ENCODE measurements at places on chromosomes 11 and 22. TPM values are rescaled to one million over a fixed set of nuclear protein-coding genes. Genes with fewer than 3 reads are reported as not detected.

DNA sequence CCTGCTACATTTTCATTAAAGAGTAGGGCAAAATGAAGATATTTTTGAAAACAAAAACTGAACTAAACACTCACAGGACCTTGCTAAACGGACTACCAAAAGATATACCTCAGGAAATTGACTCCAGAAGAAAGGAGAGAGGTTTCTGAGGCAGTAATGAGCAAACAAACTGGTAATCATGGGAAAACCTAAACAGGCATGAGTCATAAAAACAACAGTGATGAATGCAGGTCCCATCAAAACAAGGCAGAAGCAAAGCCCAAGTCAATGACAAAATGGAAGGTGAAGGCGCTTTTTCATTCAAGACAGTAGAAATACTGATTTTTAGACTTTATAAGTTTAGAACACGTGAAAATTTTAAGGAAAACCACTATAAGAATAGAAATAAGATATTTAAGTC, 104.5 kb downstream of the EFCAB6 start:
- no peak for DNase-seq
- H3K36me3 ChIP-seq = no peaks in the 10 kb centered on the region
- no peaks in the 10 kb centered on the region for H3K4me1 ChIP-seq
- no peak overlapping the region for H3K27ac ChIP-seq
- H3K4me3 ChIP-seq = no peak overlapping the region
- no peaks in the 10 kb centered on the region for H3K27me3 ChIP-seq

DNA sequence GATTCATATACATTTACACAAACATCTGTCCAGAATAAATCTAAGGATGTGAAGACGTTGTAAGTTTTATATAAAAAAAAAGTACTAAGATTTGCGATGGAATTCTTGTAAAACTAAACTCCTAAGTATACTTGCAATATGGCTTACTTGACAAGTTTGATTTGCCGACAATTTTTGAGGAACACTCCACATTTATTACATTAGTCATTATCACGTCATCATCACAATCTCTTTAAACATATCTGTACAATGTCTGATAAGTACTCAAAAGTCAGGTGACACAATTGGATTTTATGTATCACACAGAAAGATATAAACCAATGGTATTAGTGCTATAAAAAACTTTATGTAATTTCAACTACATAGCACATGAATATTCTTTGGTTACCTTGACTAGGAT, 30.4 kb downstream of the IMMP1L start:
- no peaks in the 10 kb centered on the region for H3K36me3 ChIP-seq
- H3K27ac ChIP-seq = no peak overlapping the region
- peaks cover 4% of the 10 kb centered on the region for H3K4me1 ChIP-seq
- no peak overlapping the region for H3K4me3 ChIP-seq
- no peaks in the 10 kb centered on the region for H3K27me3 ChIP-seq
- no peak for DNase-seq

ASPHD2 gene
- total RNA-seq = 1.6 TPM

- no peak for DNase-seq
- no peaks in the 10 kb centered on the region for H3K36me3 ChIP-seq
- H3K4me1 ChIP-seq = no peaks in the 10 kb centered on the region
- H3K27ac ChIP-seq = no peak overlapping the region
- no peaks in the 10 kb centered on the region for H3K27me3 ChIP-seq
These were observed 27.3 kb downstream of the NTM start for GRCh38 chr11:131397675-131398074.

DRD4 gene
- total RNA-seq = 0.27 TPM

DNA sequence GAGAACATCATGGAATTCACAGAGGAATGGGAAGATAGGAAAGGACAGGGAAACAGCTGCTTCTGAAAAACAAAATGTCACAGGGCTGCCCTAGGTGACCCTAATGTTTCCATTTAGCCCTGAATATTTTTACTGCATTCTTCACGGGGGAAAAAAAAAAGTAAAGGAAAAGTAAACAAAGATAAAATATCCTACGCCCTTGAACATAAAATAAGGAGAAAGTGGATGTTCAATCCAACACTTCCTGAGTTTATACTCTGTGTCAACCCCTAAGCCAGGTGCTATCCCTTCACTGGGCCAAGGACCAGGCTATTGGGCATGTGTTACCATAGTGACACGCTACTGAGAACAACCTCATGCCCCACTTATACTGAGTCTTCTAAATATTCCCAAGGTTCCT, 84.7 kb downstream of the FAM76B start:
- no peaks in the 10 kb centered on the region for H3K36me3 ChIP-seq
- H3K27ac ChIP-seq = peak overlapping the region; percentile 48
- no peak for DNase-seq
- H3K27me3 ChIP-seq = no peaks in the 10 kb centered on the region

CCDC15 gene
- total RNA-seq = 0.49 TPM

GRCh38 chr11:118132385-118133151, 20.1 kb downstream of the SCN4B start:
- H3K27me3 ChIP-seq = no peaks in the 10 kb centered on the region
- no peak overlapping the region for H3K4me3 ChIP-seq
- H3K36me3 ChIP-seq = no peaks in the 10 kb centered on the region
- H3K4me1 ChIP-seq = no peaks in the 10 kb centered on the region

OR51E2 gene
- total RNA-seq = not detected

POU2AF2 gene
- not detected for total RNA-seq

GRIA4 gene
- not detected for total RNA-seq

DNA sequence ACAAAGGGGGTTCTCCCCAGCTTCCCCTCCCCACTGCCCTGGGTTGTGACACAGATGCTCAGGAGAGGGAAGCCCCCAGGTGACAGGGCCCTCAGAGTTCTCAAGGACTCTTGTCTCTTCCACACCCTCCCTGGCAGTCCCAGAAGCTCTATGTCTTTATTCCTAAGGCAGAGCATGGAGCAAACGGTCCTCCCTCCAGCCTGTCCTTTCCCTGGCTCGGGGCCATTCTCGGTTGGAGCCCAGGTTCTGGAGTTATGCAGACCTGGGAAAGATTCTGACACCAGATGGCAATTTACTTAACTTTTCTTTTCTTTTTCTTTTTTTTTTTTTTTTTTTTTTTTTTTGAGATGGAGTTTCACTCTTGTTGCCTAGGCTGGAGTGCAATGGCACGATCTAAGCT, 186.6 kb downstream of the CEP164 start:
- no peaks in the 10 kb centered on the region for H3K36me3 ChIP-seq
- H3K27ac ChIP-seq = no peak overlapping the region
- no peaks in the 10 kb centered on the region for H3K4me1 ChIP-seq
- H3K4me3 ChIP-seq = no peak overlapping the region

DNA sequence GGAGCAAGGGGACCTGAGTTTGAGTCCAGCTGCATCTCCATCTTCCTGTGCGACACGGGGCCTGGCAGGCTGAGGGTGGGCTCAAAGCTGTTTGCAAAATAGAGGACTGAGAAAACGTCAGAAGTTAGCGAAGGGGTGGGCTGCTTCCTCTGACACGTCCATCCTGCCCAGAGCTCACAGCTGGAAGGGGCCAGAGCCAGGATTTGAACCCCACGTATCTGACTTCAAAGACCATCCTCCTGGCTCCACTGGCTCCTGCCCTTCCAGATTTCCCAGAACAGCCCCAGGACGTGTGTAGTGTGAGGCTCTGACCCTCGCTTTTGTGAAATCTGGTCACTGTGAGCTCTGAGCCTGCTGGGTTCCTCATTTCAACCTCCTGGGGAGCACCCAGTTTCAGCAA, 56.3 kb downstream of the CD82 start:
- no peaks in the 10 kb centered on the region for H3K27me3 ChIP-seq
- DNase-seq = no peak
- H3K4me3 ChIP-seq = no peak overlapping the region
- no peaks in the 10 kb centered on the region for H3K4me1 ChIP-seq
- H3K27ac ChIP-seq = no peak overlapping the region

KRTAP5-1 gene
- total RNA-seq = not detected

SLC22A9 gene
- total RNA-seq = not detected

GPR83 gene
- total RNA-seq = not detected

GRCh38 chr22:29872144-29872893, 10.7 kb upstream of the MTMR3 start:
- H3K4me3 ChIP-seq = no peak overlapping the region
- H3K27ac ChIP-seq = no peak overlapping the region
- H3K27me3 ChIP-seq = no peaks in the 10 kb centered on the region
- no peaks in the 10 kb centered on the region for H3K36me3 ChIP-seq

GDPD4 gene
- not detected for total RNA-seq

GRCh38 chr11:33553486-33553885, 147.1 kb downstream of the C11orf91 start:
- no peak for DNase-seq
- H3K36me3 ChIP-seq = no peaks in the 10 kb centered on the region
- H3K4me3 ChIP-seq = no peak overlapping the region
- H3K27me3 ChIP-seq = no peaks in the 10 kb centered on the region
- no peaks in the 10 kb centered on the region for H3K4me1 ChIP-seq

CFAP300 gene
- total RNA-seq = 4.5 TPM

- H3K27me3 ChIP-seq = no peaks in the 10 kb centered on the region
- no peak overlapping the region for H3K27ac ChIP-seq
- no peak for DNase-seq
- no peak overlapping the region for H3K4me3 ChIP-seq
- H3K36me3 ChIP-seq = no peaks in the 10 kb centered on the region
These were observed 61.8 kb downstream of the CTTN start for GRCh38 chr11:70460111-70460510.

DNA sequence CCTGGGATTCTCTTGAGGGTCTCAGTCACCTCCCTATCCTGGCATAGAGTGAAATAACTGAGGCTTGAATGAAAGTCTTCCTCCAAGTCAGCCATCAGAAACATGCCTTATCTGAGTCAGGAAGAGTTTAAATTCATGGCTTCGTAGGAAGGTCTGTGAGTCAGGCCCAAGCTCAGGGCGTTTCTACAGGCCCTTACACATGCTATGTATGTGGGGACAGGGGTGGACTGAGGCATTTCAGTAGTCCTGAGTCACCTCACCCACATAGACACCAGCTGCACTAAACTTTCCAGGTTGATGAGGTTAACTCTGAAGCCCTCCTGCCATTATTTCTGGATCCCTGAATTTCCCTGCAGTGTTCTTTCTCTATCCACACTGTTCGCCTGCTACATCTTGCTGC, 134.6 kb upstream of the RCN1 start:
- no peaks in the 10 kb centered on the region for H3K36me3 ChIP-seq
- H3K27ac ChIP-seq = no peak overlapping the region
- no peaks in the 10 kb centered on the region for H3K4me1 ChIP-seq
- DNase-seq = no peak

KCNQ1 gene
- 25.3 TPM for total RNA-seq

OR52N4 gene
- total RNA-seq = not detected

GRCh38 chr11:63958008-63958407, 16.4 kb upstream of the COX8A start:
- H3K27me3 ChIP-seq = no peaks in the 10 kb centered on the region
- no peaks in the 10 kb centered on the region for H3K4me1 ChIP-seq
- no peak for DNase-seq
- H3K36me3 ChIP-seq = peaks cover 31% of the 10 kb centered on the region
- H3K27ac ChIP-seq = no peak overlapping the region
- no peak overlapping the region for H3K4me3 ChIP-seq

DNA sequence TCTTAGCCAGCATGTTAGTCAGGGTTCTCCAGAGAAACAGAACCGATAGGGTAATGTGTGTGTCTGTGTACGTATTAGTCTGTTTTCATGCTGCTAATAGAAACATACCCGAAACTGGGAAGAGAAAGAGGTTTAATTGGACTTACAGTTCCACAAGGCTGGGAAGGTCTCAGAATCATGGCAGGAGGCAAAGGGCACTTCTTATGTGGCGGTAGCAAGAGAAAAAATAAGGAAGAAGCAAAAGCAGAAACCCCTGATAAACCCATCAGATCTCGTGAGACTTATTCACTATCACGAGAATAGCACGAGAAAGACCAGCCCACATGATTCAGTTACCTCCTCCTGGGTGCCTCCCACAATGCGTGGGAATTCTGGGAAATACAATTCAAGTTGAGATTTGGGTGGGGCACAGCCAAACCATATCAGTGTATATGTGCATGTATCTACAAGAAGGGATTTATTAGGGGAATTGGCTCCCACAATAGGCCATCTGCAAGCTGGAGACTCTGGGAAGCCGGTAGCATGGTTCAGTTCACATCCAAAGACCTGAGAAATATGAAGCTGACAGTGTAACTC, 173.7 kb upstream of the NECTIN1 start:
- H3K36me3 ChIP-seq = no peaks in the 10 kb centered on the region
- no peaks in the 10 kb centered on the region for H3K27me3 ChIP-seq
- no peak for DNase-seq
- no peak overlapping the region for H3K4me3 ChIP-seq

- H3K27me3 ChIP-seq = no peaks in the 10 kb centered on the region
- no peaks in the 10 kb centered on the region for H3K4me1 ChIP-seq
- no peak for DNase-seq
- H3K27ac ChIP-seq = no peak overlapping the region
- no peak overlapping the region for H3K4me3 ChIP-seq
These were observed 2.2 kb upstream of the RFPL2 start for GRCh38 chr22:32206774-32207758.

CCDC116 gene
- total RNA-seq = not detected

- H3K27me3 ChIP-seq = no peaks in the 10 kb centered on the region
- H3K4me3 ChIP-seq = no peak overlapping the region
- no peak for DNase-seq
- H3K4me1 ChIP-seq = peaks cover 10% of the 10 kb centered on the region
These were observed 41.7 kb downstream of the KIAA1671 start for GRCh38 chr22:24994070-24994763.

PAX6 gene
- total RNA-seq = not detected

SAA2 gene
- 2.5 TPM for total RNA-seq

OR8D4 gene
- total RNA-seq = not detected

- no peaks in the 10 kb centered on the region for H3K36me3 ChIP-seq
- H3K4me1 ChIP-seq = peaks cover 30% of the 10 kb centered on the region
- H3K27me3 ChIP-seq = no peaks in the 10 kb centered on the region
- H3K4me3 ChIP-seq = no peak overlapping the region
- H3K27ac ChIP-seq = no peak overlapping the region
These were observed 3.6 kb upstream of the TBC1D22A start for GRCh38 chr22:46758867-46759290.

DNA sequence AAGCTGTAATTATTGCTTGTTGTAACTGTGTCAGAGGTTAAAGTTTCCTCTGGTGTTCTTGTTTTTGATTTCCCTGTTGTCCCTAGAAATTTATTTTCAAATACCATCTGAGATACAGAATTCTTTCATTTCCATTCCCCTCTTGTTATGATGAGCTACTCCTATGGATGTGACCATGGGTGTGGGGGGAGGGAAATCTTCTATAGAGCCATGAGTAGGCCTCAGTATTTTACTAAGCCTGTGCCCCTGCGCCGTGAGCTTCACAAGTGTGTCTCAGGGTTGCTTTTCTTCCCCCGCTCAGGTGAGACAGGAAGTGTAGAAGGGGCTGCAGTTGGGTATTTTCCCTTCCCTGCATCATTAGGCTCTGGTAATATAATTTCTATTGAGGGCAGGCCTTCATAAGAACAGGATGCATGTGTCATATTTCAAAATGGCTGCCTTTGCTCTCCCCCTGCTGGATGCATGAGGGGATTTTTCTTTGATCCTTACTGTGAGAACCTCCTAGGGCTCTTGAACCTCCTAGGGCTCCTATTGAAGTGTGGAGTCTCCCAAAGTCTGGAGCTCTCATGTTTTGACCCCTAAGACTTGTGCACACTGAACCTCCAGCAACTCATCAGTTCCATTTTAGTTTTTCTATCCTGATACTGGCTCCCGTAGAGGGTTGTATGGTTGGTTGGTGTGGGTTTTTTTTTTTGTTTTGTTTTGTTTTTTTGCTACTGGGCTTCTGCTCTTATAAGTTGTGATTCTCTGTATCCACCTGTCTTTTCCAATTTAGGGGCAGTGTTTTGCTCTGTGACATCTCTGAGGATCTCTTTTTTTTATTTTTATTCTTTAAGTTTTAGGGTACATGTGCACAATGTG, 658.2 kb downstream of the NTM start:
- no peaks in the 10 kb centered on the region for H3K36me3 ChIP-seq
- H3K4me3 ChIP-seq = no peak overlapping the region
- no peak for DNase-seq
- H3K27ac ChIP-seq = no peak overlapping the region

PRR33 gene
- total RNA-seq = 0.41 TPM

OVOL1 gene
- total RNA-seq = 0.27 TPM

PLEKHA7 gene
- total RNA-seq = 10.8 TPM

All from thoracic aorta (tissue), 2 donors.